NCI-H1092 treated with DMSO at 0.1 percent for 48 hours (cell line): ENCODE measurements at places on chromosomes 4 and X.
A peak's percentile ranks its signal among the peaks of the same experiment; 100 is the strongest.

DNA sequence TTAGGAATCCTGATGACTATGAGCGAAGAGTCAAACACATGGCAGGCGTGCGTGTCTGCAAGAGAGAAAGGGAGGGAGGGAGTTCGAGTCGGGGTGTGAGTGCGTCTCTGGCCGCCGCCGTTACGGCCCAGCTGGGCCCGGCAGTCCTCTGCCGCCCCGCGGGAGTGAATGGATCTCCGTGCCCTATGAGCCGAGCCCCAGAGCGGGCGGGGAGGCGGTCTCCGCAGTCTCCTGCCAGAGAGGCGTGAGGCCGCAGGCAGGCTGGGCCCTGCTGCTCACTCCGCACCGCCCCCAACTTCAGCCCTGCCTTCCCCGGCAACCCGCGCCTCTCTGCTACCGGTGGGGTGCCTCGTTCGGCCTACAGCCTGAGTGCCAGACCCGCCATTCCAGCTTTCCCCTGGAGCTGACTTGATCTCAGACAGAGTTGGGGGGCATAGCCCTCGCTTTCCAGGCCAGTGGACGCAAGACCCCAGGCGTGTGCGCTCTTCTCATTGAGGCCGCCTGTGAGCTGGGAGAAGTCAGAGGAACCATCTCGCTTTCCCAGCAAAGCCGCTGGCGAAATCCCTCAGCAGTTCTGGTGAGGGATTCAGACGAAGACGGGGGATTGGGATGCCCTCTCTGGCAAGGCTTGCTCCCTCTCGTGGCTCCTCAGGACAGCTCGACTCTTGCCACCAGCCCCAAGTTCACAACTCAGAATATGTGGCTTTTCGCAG, 1.4 kb downstream of the SLC16A2 start:
- peak; percentile 44 for DNase-seq

DNA sequence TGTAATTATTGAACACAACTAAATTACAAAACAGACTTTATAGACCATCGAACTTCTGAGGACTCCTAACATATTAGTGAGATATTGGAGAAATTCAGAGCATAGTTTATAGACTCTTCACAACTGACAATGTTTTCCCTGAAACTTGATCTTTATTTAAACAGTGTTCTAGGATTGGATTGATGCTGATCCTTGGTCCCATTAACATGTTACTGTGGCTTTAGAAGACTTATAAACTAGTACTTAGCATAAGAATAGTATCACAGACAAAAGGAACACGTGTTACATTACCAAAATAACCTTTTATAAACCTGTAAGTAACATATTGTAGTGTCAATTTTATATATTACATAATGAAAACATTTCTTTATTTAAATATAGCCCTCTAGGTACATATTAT, 689.6 kb downstream of the CCSER1 start:
- DNase-seq = peak; percentile 24

DNA sequence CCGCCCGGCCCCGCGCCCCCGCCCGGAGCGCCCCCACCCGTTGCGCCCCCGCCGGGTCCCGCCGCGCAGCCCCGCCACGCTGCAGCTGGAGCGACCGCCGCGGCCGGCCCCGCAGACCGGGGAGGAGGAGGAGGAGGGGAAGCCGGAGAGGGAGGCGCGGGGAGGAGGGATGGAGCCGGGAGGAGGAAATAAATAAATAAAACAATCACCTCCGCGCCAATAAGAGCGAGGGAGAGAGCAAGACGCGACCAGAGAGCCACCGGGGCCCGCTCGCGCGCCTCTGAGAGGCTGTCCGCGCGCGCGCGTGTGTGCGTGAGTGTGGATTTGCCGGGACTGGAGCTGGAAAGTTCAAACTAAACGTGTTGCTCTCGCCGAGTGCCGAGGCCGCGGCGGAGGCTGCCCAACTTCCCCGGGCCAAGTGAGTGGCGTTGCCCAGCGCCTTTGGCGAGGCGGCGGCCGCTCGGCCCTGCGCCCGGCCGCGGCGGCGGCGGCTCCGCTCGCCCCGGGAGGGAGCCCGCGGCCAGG, 2184.4 kb upstream of the TENM3 start:
- DNase-seq = peak; percentile 20

DNA sequence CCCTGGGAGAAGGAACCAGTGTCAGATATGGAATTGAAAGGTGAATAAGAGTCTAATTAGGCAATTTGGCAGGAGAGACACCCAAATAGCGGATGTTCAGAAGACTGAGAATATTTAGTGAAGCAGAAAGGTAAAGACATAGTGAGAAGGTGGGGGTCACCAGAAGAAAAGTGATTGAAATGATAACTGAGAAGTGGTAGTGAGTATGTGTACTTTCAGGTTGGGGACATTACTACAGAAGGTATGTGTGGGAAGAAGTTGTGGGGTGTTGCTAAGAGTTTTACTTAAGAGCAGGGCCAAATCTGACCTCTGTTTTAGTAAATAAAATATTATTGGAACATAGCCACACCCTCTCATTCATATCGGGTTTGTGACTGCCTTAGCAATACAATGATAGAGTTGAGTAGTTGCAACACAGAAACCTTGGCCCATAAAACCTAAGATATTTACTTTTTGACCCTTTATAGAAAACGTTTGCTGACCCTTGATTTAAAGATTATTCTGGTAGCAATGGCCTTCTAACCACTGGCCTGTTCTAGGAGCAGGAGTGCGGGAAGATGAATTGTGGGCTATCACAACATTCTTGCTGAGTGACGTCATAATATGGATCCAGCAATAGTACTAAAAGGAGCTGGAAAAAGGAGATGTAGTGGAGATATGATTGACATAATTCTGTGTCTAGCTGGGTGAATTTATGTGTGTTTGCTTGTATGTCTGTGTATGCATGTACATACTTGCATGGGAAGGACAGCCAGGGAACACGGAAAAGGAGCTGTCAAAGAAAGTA, 115.3 kb downstream of the HS3ST1 start:
- no peak for DNase-seq

DNA sequence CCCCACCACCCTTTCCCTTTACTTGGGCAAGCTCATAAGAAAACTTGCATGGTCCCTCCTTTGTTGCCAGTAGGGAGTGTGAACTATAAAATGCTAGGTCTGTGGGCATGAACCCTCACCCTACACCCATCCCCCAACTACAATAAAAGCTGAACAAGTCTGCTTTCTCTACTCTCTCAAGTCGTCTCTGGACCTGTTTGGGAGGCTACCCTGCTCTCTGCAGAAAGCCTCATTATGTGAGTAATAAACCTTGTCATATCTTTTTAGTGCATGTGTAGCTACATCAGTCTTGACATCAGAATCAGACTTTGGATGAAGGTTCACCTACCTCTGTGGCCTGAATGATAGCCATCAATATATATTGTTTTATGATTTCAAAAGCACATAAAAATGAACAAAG, 155.4 kb upstream of the FAM241A start:
- no peak for DNase-seq

DNA sequence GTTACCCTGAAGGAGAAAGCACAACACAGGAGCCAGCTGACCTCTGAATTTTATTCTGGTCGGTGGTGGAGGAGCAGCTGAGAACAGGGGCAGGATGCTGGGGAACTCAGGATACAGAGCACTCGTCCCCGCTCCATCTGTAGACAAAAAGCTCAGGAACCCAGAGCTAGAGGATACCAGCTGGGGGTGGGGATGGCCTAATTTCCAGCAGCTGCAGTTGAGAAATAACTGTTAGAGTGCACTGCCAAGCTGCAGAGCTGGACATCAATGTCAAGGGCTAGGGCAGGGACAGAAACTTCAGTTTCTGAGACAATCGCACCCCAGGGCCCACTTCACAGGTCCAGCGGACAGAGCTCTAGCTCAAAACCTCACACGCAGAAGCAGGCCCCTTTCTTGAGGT, 122.1 kb upstream of the GUCY1A1 start:
- no peak for DNase-seq

- no peak for DNase-seq
These were observed 9.9 kb downstream of the FAM200B start for GRCh38 chr4:15691346-15692135.

DNA sequence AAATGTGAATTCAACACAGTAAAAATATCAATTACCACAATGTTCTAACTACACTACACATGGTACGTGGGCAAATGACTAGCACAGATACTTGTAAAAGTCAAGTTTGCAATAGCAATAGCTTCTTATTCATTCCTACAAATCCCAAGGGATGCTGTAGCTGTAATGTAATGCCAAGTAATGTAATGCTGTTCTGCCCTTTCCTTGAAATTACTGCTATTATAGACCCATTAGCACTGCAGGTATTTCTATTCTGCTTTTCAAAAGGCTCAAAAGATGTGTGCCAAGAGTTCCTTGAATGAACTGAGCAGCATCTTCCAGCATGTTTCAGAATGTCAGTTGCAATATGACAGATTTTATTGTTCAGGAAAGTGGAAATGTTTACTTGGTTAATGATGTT, 129.9 kb upstream of the BANK1 start:
- no peak for DNase-seq

DNA sequence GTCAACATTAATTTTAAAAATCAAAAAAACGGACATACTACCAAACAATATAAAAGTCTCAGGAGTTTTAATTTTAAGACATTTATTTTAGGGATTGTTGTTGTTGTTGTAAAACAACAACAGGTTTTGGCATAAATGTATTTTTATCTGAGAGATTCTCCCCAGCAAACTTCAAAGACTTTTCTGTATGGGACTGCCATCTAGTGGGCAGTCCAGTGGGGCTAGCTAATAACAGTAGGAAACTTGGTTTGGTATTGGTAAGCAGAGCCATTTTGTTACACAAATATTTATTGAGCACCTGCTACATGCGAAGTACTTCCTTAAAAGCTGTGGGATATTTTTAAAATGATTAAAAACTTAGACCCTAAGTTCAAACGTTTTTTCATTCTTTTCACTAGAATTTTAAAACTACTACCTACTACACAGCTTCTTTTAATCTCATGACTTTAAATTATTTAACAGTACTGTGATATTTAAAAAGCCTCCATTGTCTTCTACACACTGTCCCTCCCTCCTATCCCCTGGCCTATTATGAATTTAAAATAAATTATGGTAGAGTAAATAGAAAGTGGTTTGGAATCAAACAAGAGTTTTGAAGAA, 1028.4 kb upstream of the INTU start:
- DNase-seq = peak; percentile 32

GRCh38 chr4:93313197-93313596, 515.4 kb upstream of the ATOH1 start:
- no peak for DNase-seq

DNA sequence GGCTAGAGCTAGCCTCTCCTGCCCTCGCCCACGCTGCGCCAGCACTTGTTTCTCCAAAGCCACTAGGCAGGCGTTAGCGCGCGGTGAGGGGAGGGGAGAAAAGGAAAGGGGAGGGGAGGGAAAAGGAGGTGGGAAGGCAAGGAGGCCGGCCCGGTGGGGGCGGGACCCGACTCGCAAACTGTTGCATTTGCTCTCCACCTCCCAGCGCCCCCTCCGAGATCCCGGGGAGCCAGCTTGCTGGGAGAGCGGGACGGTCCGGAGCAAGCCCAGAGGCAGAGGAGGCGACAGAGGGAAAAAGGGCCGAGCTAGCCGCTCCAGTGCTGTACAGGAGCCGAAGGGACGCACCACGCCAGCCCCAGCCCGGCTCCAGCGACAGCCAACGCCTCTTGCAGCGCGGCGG, at the start of gene AR:
Gene AR, plus strand, starts transcription at position 204 of the 400 bp plus-strand sequence. CDS start 1,126 bp downstream, outside the sequence.
- DNase-seq = no peak

GRCh38 chr4:81506731-81507130, 35.0 kb upstream of the RASGEF1B start:
- DNase-seq = no peak

DNA sequence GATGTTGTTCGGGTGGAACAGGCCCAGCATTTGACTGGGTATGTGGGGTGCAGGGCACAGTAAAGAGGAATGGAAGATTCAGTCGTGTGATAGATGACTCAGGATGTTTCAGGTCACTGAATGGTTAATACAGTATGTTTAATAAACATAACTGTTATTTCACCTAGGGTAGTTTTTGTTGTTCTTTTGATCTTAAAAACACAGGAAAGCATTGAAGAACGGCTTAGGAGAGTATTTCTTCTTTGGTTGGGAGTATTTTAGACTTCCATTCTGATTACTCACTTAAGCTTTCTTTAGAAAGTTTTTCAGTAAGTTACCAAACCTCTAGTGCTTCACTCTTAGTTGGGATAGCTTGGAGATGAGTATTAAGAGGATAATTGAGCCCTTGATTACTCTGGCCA, 62.3 kb downstream of the STAG2 start:
- no peak for DNase-seq

DNA sequence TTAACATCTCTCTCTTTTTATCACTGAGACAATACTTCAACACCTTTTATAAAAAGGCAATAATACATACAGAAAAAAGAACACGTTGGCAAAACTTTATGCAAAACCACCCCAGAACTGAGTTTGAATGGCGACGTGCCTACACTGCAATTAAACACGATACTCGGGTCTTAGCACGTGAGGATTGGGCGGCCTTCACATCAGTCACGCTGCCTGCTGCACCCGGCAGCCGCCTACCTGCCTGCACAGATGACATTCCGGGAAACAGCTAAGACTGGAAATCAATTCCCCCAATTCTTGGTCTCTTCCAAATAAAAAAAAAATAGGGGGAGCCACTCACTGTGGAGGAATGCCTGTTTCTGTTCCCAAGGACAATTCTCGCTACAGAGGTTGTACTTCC, 68.2 kb downstream of the NYX start:
- DNase-seq = no peak

GRCh38 chr4:127641524-127641923, 8.8 kb downstream of the INTU start:
- DNase-seq = no peak

GRCh38 chr4:32135642-32136041, 1415.5 kb downstream of the PCDH7 start:
- no peak for DNase-seq

DNA sequence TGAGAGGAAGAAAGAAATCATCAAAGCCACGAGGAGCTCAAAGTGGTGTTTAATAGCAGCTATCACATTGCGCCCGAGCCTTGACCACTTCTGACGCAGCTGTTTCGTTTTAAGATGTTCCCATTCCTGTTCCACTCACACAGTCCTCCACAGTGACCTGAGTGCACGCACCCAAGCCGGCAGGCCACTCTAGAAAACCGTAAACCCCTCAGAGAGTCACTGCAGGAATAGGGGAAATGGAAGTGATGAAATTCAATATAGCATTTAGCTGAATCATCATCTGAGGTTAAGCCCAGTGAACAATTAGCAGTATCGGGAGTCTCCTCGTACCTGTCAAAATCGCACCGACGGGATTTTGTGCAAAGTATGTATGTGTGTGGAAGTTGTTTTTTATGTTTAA, 17.9 kb upstream of the HAND2 start:
- DNase-seq = no peak

GRCh38 chr4:6058531-6059374, 40.5 kb upstream of the C4orf50 start:
- DNase-seq = no peak

DNA sequence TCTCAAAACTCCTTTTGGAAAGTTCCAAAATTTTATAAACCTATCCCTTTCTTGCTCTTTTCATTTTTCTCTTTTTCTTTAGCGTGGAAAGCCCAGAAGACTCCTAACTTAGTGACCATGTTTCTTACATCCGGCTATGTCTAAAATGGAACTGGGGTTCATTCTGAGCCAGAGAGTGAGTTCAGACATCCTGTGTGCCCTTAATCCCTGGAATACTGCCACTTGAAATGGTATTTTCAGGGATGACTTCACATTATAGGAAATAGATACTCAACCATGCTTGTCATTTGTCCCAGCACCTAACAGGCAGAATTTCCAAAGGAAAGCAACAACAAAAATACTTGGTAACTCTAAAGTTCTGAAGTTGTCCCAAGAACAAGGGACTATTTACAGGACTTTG, 379.6 kb downstream of the ARHGAP24 start:
- DNase-seq = no peak
